ENCODE measurements at places on chromosomes 12 and 14. TPM values are rescaled to one million over a fixed set of nuclear protein-coding genes. Genes with fewer than 3 reads are reported as not detected.

The HOXC6 gene
- not detected for total RNA-seq

The B4GALNT1 gene
- 1.4 TPM for total RNA-seq

The KCNK13 gene
- total RNA-seq, result 0.28 TPM

The GYS2 gene
- not detected for total RNA-seq

The NYNRIN gene
- total RNA-seq, result 0.18 TPM

The SLC8A3 gene
- total RNA-seq, result 0.13 TPM

GRCh38 chr12:95674163-95674562, 116.4 kb downstream of the NTN4 start:
- DNase-seq, result no peak

DNA sequence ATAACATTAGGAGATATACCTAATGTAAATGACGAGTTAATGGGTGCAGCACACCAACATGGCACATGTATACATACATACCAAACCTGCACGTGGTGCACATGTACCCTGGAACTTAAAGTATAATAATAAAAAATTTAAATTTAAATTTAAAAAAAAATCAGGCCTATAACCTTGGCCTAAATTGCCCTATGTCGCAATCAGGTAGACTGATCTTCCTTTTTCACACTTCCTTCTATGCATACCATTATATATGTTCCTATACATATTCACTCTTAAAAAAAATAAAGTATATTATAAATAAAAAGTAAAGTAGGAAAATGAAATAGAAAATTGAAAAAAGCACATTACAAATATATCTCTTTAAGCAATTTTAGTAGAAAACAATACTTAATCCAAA, 117.7 kb upstream of the GARIN2 start:
- DNase-seq, result no peak

- no peak for DNase-seq
Measured at GRCh38 chr12:115763982-115764621, 513.4 kb downstream of the MED13L start.

- DNase-seq, result no peak
Measured at GRCh38 chr12:65876898-65877721, 52.8 kb downstream of the HMGA2 start.

DNA sequence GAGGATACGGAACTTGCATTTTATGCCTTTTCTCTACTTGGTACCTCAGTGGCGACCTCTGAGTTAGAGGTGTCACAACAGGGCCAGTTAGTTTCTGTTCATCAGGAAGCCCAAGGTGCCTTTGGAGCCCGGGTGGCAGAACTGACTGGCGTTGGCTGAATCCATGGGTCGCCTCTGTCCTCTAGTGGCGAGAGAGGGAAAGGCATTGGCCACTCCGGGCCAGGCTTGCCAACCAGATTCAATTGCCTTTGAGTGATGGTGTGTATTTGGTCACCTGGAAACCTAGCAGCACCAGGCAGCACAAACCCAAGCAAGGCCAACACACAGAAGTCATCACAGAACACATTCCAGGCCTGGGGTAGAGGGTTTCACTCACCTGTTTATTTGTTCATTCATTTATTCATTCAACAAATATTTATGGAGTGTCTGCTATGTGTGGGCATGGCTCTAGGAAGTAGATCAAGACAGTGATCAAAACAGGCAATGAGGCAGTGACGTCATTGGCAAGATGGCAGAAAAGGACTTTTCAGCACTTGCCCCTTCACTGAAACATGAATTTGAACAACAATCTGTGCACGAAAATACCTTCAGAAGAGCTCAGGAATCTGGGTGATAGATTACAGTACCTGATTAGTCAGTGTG, 40.5 kb upstream of the KCNA5 start:
- DNase-seq, result peak; percentile 55

- no peak for DNase-seq
Measured at GRCh38 chr14:101561897-101562490, 699 bp downstream of the DIO3 start.

DNA sequence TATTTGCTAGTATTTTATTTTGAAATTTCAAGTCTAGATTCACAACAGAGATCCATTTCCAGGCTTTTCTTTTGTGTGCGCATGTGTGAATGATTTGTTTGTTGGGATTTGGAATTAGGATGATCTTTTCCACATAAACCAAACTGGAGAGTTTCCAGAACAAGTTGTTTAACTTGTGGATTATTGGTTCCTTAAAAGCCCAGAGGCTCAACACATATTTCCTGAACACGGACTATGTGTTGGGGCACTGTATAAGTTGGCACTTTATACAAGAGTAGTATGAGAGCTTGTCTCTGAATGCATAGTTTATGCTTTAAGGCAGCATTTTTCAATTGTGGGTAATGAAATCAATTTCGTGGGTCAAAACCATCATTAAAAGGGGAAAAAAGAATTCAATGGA, 67.3 kb upstream of the FUT8 start:
- no peak for DNase-seq

DNA sequence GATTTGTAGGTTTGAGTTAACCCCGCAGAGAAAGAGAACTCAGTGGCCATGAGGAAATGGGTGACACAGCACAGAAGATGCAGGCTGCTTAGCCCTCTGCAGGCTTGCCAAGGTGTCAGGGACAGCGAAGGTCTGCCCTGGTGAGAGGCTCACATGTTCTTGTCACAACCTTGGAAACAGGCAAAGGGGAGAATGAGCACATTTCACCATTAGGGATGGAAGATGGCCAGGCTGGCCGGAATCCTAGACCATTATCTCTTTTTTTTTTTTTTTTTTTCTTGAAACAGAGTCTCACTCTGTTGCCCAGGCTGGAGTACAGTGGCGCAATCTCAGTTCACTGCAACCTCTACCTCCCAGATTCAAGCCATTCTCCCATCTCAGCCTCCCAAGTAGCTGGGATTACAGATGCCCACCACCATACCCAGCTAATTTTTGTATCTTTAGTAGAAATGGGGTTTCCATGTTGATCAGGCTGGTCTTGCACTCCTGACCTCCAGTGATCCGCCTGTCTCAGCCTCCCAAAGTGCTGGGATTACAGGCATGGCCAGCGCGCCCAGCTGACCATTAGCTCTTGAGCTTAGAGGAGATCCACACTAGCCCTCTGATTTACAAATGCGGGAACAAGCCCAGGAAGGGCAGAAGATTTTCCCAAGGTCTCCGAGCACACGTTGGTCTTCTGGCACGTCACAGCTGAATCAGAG, 34.6 kb downstream of the LTBP2 start:
- no peak for DNase-seq

GRCh38 chr12:3991798-3992580, 118.8 kb upstream of the PARP11 start:
- DNase-seq, result no peak

GRCh38 chr12:23375621-23376020, 573.8 kb downstream of the SOX5 start:
- no peak for DNase-seq

DNA sequence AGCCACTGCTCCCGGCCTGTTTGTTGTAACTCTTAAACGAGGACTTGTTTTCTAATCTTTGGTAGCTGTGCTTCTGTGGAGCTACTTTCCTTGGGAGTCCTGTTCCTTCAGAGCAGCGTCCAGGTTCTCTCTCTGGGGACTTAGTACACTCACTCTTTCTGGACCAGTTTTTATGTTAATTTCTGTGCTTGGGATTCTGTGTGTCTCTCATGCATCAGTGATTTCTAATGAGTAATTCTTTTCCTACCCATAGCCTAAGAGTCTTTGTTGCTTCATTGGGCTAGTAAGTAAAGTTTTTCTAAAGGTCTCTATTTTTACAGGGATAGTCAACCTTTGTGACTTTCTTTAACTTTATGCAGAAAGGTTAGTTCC, 289.3 kb downstream of the FBXL14 start:
- DNase-seq, result no peak

DNA sequence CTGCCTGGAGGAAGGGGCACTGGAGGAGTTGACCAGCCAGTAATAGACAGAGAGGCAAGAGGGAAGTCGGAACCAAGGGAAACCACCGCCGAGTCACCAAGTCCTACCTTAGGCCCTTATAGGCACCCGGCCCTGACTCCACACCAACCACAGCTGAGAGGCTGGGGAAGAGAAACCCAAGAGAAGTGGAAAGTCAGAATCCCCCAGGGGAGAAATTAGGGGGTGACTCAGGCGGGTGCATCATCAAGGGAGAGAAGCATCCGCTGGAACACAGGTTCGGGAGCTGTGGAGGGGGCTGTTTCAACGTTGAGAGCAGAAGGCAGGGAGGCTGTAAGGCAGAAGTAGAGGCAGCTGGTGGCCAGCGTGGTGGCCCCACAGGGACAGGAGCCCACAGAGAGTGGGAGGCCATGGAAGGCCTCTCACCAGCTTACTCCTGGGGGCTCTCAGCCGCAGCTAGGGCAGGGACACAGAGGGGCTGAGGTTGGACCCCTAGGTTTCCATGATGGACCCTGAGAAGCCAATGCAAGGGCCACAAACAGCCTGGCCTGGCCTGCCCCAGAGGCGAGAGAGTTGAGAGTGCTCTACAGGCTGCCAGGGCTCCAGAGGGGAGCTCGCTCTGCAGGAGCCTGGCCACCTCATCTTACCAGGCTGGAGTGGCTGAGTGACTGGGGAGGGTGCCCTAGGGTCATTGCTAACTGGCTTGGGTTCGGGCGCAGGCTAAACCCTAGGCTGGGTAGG, 1.4 kb upstream of the TRMT61A start:
- DNase-seq, result no peak

DNA sequence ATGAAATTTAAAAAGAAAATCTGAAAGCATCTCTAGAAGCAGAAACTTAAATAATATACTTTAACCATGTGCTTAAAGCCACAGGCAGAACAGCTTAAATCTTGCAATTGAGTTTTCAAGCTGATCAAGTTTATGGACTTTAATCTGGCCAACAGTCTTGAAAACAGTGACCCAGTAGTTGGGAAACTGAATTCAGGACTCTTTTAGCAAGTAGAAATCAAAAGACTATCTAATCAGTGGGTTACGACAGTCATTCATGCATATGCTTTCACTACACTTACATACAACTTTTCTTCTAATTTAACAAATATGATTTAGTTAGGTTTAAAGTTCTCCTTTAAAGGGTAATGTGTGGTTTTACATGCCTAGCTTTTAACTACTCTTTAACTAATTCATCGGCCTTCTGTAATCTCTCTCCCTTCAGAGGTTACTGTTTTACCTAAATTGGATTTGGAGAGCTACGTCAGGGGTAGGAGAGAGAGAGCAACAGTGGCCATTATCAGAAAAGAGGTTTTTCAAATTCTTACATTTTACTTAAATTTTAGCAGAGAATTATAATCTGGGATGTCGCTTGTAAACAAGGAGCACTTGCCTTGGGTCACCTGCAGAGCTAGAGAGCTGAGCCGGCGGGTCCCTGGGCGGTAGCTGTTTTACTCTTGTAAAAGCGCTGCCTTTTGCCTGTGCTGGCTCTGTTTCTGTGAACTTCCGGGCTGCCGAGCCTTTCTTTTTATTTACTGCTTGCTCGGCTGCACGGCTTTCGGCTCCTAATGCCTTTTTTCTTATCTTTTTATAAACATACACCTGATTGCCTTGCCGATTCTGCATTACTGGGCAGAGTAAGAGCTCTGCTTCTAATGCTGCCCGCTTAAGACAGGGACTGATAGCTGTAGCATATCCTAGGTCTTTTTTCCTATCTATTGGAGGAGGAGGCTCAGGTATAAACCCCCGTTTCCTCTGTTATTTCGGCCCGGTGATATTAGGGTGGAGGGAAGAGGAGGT, 17.4 kb upstream of the LYZ start:
- DNase-seq, result peak; percentile 73

- peak; percentile 57 for DNase-seq
Measured at GRCh38 chr12:116708826-116709756, 28.8 kb downstream of the SPRING1 start.

DNA sequence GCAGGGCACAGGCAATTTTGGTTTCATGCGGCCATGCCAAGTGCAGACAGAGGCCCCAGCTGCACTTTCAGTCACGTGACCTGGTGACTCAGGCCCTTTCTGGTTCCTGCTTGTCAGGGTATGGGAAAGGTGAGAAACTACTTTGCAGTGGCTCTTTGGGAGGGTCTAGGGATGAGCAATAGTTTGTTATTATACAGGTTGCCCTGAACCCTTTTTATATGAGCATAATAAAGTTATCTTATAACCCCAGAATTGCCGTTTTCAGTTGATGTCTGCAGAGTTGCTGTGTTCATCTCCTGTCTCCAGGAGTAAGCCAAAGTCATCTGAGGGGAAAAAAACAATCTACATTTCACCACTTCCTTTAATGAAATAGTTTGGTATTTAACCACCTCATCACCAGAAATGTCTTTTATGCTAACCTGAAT, 30.9 kb upstream of the EMP1 start:
- peak; percentile 87 for DNase-seq

DNA sequence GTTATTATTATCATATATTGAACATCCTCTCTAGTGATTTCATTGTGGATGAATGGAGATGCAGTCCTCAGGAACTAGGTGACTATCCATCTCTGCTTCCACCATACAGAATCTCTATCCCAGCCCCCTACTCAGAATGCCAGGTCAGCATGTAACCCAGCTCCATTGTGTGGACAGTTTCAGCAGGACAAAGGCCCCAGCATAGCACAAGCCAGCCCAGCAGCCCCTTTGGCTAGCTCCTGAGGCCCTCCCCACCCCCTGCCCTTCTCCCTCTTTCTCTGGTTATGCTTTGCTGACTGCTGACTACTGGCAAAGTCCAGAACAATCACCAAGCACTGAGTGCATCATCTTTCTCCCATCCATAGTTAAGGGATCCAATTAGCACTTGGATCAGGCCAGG, 5.8 kb upstream of the SPRYD4 start:
- DNase-seq, result no peak

- DNase-seq, result no peak
Measured at GRCh38 chr14:103480595-103480994, 42.0 kb downstream of the CKB start.

DNA sequence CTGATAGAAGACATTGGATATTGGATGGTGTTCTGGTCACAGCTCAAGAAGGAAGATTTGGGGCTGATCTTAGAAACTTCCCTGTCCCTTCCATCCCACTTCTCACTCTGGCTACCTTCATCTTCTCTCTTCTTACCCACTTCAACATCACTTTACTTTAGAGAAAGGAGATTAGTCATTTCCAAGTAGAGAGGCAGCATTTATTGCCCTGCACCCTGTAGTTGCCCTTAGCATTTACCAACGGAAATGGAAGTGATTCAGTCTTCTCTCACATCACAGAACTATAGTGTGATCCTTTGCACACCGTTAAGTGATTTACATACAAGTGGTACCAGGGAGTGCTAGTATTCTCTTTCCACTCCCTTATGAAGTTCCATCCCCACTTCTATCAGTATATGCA, 52.4 kb downstream of the PHLDA1 start:
- peak; percentile 52 for DNase-seq

- peak; percentile 44 for DNase-seq
Measured at GRCh38 chr14:70808416-70809224, 693 bp downstream of the MAP3K9 start.
